ENCODE measurements at places on chromosomes 3 and 15.
A peak's percentile ranks its signal among the peaks of the same experiment; 100 is the strongest.

GRCh38 chr3:39216176-39216790 is 23.9 kb upstream of the XIRP1 start:
- DNase-seq: no peak

DNA sequence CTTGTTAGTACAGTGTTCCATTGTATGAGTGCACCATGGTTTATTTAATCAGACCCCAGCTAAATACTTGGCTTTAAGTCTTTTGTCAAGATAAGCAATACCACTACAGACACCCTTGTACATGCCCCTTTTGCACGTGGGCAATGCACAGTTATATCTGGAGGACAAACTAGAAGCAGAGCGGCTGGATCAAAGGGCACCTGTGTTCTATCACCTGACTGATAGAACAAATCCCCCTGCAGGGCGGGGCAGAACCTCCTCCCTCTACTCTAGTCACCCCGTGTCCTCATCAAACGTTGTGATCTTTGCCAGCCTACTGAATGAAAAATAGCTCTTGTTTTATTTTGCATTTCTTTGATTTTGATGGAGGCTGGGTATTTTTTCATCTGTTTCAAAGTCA is 314.9 kb downstream of the TLE3 start:
- no peak for DNase-seq

GRCh38 chr3:18438586-18438985 is 13.4 kb upstream of the SATB1 start:
- no peak for DNase-seq

- no peak for DNase-seq
These were observed 40.8 kb downstream of the PPM1L start for GRCh38 chr3:160796813-160797164.

DNA sequence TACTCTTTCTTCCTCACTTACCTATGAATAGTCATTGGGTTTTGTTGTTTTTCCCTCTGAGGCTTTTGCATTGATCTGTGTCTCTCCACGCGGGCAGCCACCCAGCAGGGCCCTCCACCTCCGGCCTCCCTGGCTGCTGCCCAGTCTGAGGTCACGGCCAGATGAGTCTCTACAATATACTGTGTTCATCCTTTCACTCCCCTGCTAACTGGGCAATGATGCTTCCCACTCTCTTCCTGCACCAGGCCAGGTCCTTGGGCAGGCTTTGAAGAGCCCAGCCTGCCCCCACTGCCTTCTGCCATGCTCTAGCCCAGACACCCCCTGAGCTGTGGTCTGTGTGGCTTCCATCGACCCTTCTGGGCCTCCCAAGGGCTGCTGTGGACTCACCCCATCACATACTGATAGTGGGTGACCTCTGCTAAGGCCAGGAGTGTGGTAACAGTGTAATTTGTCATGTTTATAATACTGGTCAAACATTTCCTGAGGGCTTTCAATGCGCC is 18.0 kb downstream of the PDIA5 start:
- DNase-seq: no peak

DNA sequence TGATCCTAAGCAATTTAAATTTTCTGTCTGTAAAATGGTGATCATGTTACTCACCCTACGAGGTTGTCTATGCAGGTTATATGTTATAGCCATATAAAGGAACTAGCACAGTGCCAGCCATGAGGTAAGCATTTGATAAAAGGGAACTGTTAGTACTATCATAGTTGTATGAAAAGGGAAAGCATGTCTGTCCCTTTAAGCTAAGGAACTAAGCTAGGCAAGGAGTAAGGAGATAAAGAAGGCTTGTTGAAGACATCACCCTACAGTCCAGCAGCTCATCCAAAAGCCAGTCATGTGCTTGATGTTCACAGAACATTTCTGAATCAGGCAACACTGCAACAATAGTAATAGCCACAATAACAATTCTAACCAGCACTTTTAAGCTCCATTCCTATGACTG is 243.9 kb downstream of the ZBTB20 start:
- DNase-seq: no peak

GRCh38 chr3:66585520-66586095 is 84.8 kb upstream of the LRIG1 start:
- no peak for DNase-seq

- DNase-seq: no peak
These were observed 826.2 kb downstream of the ROBO1 start for GRCh38 chr3:78941587-78941986.

- no peak for DNase-seq
These were observed 139.6 kb upstream of the CGNL1 start for GRCh38 chr15:57236561-57237300.

DNA sequence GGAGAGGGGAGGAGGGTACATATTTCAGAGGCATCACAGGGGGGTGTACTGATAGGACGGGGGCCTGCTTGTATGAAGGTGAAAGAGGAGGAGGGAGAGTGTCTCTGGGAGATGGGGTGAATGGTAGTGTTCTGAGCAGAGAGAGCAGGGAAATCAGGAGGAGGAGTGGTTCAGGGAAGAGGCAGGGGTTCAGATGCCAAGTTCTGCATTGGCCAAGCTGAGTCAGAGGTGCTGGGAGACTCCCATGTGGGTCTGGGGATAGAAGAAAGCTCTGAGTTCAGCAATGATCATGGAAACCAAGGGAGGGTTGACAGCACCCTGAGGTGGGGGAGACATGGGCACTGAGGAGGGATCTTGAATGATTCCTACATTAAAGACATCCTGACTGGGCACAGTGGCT is 3.0 kb downstream of the CYP8B1 start:
- DNase-seq: no peak

GRCh38 chr3:178743297-178743696 is 207.1 kb downstream of the KCNMB2 start:
- DNase-seq: no peak

DNA sequence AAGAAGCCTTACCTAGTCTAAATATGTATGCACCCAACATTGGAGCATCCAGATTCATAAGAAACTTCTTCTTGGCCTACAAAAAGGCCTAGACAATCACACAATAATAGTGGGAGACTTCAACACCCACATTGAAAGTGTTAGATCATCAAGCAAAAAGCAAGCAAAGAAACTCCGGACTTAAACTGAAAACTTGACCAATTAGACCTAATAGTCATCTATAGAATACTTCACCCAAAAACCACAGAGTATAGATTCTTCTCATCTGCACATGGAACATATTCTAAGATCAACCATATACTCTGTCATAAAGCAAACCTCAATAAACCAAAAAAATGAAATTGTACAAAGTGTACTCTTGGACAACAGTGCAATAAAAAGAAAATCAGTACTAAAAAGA is 22.3 kb upstream of the OR5K4 start:
- DNase-seq: no peak

- DNase-seq: no peak
These were observed 24.6 kb downstream of the TRIP4 start for GRCh38 chr15:64412216-64412615.

GRCh38 chr15:25783607-25784540 is 79.3 kb downstream of the ATP10A start:
- no peak for DNase-seq

DNA sequence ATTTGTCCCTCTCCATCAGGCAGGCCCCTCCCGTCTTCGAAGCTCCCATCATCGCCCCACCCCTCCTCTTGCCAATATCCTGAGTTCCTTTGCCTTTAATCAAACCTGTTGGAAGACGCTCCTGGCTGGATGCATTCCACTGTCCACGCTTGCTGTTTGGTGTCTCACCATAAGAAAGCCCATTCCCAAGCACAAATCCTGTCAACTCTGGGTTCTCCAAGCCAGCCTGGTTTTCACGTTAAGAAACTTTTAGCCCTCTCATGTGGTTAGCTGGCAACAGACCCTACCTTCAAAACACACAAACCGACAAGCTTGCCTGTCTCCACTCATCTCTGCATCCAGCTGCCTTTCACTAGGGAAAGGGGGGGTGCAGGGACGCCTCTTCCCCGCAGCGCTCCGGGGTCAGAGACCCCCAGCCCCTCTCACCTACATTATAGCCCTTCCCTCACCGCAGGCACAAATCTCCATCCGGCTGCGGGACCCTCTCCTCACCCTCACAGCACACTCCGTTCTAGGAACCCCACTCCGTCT is 1.1 kb downstream of the GORASP1 start:
- DNase-seq: no peak

GRCh38 chr3:118970819-118971218 is 63.8 kb downstream of the IGSF11 start:
- DNase-seq: peak; percentile 85

DNA sequence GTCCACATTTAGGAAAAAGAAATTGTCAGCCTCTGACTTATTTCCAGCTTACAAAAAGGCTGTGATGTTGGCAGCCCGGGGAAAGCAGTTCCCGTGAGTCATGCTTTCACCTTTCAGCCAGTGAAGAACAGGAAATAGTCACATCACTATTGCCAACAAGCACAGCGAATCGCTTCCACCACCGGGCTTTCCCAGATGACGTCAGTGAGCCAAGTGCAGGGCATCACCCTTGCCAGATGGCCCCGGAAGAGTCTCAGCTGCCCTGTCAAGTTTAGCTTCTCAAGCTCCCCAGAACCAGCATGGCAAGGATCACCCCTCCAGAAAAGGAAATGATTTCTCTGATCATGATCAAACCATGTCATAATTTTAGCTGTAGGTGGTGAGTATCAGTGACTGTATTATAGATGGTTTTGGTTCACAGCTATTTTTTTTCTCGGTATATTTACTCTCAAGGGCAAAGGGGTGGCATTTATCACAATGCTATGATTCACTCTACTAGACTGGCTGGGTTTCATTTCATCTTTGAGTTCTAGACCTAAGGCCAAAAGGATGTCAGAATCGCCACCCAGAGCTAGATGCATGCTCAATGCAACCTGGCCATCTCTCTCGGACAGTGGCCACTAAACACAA is 32.9 kb downstream of the B3GNT5 start:
- DNase-seq: peak; percentile 57

DNA sequence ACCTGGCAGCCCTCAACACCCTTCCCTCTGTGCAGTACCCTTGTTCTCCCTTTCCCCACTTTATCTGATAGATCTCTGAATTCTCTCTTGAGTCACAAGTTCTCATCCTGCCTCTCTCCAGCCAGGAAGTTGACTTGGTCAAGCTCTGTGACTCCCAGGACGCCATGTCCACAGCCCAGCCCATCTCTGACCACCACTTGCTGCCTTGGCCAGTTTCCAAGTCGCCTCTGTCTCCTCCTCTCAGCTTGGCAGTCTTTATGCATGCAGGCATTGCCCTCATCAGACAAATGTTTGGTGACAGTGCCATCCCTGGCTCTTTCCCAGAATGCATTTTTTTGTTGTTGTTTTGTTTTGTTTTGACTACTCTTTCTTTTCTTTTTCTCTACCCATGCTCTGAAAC is 25.7 kb downstream of the ZNF35 start:
- no peak for DNase-seq

DNA sequence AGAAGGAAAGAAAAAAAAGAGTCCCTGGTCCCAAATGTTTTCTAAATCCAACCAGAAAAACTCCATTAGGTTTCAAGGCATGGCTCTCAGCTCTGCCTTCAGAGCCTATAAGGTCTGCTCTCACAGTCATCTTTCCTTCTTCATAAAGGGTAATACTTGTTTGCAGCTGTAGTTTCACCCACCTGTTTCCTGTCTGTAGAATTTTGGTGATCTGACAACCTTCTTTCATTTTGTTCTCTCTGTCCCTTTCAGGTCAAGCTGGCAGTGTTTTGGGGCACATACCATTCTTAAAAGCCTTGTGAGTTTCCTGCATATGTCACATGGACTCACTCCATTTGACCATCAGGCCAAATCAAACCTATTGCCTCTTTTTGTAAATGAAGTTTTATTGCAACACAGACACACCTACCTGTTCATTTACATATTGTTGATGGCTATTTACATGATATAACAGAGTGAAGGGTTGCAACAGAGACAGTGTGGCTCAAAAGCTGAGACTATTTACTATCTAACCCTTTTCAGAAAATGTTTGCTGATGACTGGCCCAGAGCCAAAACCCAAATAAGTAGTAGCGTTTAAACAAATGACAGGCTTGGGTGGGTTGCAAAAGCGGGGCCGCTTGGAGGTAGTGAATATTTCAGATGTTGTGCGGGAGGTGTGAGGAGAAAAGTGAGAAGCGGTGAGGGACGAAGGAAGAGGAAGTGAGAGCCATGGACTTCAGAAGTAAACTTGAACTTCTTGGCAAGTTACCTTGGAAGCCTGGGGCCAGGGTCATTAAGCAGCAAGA is 292.7 kb upstream of the PROK2 start:
- DNase-seq: no peak

DNA sequence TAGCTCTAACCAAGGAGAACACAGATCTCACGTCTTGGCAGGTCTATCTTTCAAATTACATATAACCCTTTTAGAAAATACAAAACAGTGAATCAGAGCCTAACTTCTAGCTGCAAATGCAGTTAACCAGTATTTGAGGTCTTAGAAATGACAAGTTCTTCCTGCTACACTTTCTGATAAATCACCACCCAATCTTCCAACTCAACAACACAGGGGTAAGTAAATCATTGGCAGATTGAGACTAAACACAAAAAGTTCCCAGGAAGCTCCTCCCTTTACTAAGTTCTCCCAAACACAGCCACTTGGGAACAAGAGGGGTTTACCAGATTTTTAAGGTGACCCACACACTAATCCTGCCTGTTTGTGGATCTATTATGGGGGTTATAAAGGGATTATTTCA is at the start of gene A4GNT:
Gene A4GNT (minus strand): TSS at position 152 of the 400 bp plus-strand sequence. CDS start 1,134 bp downstream, outside the sequence.
- no peak for DNase-seq

DNA sequence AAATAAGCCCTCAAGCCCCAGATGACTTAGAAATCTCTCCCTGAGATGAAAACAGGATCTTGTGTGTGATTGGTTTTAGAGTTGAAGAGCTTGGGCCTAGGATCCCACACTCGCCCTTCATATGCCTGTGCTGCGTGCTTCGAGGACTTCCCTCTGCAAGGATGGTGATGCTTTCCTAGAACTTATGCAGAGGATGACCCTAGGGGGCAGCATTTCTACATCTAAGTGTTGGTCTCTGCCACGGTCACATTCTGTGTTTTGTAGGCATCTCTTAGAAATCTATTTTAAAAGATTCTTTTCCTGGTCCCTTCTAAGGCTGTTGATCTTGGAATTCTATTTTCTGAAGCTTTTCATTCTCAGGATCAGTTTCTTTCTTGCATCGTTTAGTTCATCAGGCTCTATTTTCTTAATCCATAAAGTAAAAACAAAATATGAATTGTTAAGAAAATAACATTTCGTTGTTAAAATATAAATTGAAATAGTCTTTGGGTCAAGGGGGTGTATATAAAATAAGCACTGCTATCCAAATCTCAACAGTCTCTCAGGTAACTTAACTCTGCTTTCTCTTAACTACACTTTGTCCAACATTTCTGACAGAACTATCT is 45.7 kb downstream of the WDR76 start:
- peak; percentile 56 for DNase-seq

Data from NCI-H1417 (cell line).